ENCODE measurements at places on chromosomes 13 and 19.

DNA sequence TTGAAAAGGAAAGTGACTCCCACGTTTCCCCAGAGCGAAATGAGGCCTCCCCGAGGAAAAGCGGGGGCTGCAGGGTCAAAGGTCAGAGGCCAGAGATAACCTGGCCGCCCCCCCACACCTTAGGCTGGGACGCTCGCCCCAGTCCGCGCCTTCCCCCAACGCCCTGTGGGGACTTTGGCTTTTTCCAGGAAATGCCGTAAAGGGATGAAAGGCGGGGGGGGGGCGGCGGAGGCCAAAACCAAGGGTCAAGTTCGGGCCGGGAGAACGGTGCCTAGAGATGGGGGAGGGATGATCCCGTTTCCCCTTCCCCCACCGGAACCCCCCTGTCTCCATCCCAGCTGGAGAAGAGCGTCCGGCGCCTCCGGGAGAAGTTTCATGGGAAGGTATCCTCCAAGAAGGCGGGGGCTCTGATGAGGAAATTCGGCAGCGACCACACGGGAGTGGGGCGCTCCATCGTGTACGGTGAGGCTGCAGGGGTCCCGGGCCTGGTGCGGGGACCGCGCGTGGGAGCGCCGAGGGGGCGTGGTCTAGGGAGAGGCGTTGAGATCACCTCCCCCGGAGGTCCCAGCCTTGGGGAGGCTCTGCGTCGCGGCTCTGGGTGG is 575 bp downstream of the SHFL start:
- no peak for DNase-seq

- DNase-seq: no peak
These were observed 10.0 kb downstream of the SBNO2 start for GRCh38 chr19:1163934-1164683.

DNA sequence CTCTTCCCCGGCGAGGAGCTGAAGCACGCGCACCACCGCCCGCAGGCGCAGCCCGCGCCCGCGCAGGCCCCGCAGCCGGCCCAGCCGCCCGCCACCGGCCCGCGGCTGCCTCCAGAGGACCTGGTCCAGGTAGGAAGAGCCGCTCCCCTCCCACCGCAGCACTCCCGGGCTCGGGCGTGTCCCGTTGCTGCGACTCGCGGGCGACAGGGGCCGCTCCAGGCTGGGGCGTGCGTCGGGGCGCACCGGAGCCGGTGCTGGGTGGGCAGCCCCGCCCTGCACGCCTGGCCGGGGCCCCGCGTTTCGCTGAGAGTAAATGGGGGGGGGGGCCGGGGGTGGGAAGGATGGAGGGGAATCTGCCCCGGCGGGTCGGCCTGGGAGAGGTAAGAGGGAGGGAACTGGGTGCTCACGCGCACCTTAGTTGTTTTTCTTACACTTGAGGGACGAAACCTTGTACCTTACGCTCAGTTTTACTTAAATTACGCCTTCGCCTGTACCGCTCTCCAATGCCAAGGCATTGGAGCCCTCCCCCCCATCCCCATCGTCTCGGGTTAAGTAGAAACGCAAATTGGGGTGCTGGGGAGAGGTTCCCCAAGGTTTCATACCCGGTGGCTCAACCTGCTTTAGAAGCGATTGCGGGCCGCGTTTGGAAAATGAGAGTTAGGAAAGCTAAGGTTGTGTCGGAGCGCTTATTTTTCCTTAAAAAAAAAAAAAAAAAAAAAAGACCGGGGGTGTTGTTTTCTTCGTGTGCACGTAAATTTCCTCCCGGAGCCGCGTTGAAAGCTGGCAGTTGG is 850 bp downstream of the KLF5 start:
- DNase-seq: peak; percentile 17

- DNase-seq: no peak
These were observed 441.5 kb upstream of the SPRY2 start for GRCh38 chr13:80782441-80782840.

GRCh38 chr19:48290401-48290770 is 20.5 kb downstream of the ZNF114 start:
- DNase-seq: no peak

DNA sequence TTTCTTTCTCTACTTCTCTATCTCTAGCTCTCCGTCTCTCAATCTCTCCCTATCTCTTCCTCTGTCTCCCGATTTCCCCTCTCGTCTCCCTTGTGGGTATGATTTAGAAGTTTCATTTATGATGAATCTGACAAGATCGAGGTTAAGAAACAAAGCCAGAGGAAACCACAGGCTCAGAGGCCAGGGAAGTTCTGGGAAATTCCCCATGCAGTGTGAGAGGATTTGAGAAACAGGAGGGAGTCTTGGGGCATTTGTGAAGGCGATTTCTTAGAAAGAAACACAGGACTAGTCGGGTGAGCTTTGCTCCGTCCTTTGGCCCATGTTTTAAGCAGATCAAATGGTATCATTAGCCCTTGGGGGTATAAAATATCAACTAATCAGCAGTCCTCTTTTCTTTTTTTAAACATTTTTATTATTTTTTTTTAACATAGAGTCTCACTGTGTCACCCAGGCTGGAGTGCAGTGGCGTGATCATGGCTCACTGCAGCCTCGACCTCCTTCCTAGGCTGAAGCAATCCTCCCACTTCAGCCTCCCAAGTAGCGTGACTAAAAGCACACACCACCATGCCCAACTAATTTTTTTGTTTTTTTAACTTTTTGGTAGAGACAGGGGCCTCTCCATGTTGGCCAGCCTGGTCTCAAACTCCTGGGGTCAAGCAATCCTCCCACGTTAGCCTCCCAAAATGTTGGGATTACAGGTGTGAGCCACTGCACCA is 25.8 kb downstream of the TNFSF9 start:
- no peak for DNase-seq

- DNase-seq: no peak
These were observed 120.0 kb downstream of the CRYL1 start for GRCh38 chr13:20405691-20406090.

DNA sequence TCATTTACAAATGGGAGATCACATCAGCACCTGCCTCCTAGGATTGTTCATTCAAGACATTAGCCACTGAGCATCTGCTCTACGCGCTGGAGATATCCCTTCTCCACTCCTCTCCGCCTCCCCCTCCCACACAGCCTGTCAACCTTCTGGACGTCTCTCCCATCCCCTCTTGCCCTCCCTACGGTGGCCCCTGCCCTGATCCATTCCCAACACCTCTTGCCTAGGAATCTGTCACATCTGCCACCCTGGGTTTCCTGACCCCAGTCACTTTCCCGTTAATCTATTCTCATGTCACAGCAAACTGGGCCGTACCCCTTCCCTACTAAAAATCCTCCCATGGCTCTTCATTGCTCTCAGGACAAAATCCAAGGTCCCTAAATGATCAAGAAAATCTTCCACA is 10.3 kb downstream of the DYRK1B start:
- DNase-seq: no peak

- no peak for DNase-seq
These were observed 16.7 kb upstream of the ZNF564 start for GRCh38 chr19:12567951-12568350.

DNA sequence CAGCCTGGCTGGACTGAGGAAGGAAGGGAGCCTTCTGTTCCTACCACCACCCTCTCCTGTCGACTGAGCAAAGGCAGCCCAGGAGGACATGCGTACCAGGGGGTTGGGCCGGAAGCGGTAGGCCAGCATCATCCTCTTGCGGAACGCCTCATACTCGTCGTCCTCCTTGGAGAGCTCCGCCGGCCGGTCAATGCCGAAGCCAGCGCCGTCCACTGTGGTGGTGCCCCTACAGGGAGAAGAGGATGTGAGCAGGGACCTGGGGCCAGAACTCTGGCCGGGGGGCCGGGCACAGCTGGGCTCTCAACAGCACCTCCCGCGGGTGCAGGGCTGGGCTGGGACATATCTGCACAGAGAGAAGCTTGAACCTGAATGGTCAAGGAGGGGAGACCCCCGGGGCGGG is 3.8 kb upstream of the TM6SF2 start:
- DNase-seq: no peak

DNA sequence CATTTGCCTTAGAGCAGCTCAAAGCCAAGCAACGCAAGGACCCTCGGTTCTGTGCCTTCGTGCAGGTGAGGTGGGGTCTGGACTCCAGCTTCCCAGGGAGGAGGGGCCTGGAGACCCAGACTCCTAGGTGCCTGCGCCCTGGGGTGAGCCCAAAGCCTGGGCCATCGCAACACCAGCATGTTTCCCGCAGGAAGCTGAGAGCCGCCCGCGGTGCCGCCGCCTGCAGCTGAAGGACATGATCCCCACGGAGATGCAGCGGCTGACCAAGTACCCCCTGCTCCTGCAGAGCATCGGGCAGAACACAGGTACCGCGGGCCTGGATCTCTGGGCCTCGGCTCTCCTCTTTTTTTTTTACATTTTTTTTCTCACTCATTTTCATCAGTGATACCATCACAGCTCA is 19.6 kb downstream of the ARHGEF1 start:
- DNase-seq: no peak

DNA sequence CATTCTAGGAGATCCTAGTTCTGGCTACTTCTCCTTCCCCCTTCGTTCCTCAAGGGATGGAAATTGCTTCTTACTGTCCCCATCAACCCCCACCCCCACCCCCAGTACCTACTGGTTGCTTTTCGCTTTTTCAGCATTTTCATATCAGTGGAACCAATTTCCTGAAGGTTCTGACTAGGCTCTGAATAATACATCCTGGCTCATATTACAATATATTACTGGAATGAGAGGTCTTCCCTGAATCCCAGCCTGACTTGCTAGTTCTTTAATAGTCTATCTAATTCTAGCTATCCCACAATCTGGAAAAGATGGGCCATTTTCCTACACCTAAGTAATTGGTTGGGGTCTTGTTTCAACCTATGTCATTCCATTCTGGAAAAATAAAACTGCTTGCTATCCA is 207.4 kb downstream of the COG6 start:
- no peak for DNase-seq

- no peak for DNase-seq
These were observed 15.3 kb downstream of the ZNF486 start for GRCh38 chr19:20182222-20182785.

GRCh38 chr13:20182231-20182846 is 10.4 kb downstream of the GJB2 start:
- DNase-seq: no peak

- peak; percentile 65 for DNase-seq
These were observed 127.9 kb downstream of the KCTD12 start for GRCh38 chr13:76758257-76758656.

DNA sequence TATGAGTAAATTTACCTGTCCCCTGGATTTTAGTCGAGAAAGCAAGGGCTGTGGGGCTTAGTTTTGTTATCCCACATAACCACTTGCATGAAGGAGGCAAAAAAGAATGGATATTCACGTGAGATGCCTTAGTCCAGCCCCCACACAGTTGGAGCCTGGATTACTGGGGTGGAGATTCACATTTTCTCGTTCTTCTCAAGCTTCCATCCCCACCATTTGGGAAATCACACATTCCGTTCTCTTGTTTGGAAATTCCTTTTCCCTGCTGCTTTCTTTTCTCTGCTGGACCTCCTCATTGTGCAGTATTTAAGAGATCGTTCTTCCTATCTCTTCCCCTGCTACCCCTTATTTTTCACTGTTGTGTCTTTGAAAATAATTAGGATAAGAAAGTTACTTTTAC is 45.1 kb upstream of the FARP1 start:
- no peak for DNase-seq

- no peak for DNase-seq
These were observed 77.2 kb downstream of the KLF12 start for GRCh38 chr13:74056801-74057542.

DNA sequence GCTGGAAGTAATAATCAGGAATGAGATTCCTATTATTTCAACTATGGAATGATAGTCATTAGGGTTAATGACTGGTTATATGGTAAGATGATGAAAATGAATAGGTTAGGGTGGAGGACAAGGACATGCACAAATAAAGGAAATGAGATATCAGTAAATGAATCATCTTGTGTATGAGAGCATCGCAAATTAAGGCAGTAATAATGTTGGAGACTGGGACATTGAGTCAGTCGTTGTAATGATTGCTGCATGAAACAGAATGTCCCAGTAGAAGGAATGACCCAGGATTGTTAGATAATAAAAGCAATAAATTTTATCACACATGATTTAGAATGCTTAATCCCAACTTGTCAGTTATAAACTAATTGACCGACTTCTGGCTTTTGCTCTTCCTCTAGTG is 1733.7 kb upstream of the PCDH20 start:
- no peak for DNase-seq

DNA sequence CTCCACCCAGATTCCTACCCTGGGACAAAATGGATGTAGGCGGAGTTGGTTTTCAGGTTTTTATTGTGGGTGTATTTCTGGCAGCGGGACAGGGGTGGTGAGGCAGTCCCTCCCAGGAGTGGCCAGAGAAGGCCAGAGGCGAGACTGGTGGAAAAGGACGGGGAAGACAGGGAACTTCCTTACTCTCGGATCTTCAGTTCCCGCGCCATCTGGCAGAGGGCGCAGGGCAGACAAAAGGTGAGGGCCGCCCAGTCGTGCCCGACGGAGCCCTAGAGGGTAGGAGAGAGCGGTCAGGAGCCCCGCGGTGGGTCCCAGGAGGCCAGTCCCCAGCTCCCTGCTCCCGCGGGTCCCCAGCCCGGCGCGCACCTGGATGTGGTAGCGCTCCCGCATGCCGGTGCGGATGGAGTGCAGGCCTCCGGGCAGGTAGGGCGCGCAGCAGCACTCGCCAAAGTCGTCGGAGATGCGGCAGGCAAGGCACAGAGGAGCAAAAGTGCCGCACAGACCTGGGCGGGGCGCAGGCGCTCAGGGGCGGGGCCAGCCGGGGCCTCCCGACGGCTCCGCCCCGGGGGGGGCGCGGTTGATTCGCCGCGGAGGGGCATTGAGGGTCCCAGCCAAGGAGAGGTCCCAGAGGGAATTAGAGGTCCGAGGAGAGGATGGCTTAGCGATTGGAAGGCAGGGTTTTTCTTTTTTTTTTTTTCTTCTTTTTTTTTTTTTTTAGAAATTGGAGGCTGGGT is 3.0 kb downstream of the CNFN start:
- DNase-seq: peak; percentile 50

GRCh38 chr13:80664950-80665349 is 324.0 kb upstream of the SPRY2 start:
- no peak for DNase-seq

DNA sequence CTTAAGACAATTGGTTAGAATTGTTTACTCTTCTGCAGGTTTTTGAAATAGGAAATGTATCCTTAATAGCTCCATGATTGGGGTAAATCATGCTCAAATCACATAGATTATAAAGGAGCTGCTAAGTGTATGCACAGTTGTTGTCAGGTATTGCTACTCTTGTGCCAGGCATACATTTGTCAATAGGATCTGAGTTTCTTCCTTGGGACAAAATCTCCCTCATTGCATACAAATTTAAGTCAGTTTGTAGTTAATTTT is 109.3 kb upstream of the MLNR start:
- DNase-seq: no peak

GRCh38 chr13:35378939-35379338 is 97.5 kb downstream of the MAB21L1 start:
- no peak for DNase-seq

GRCh38 chr19:8254286-8255001 is 45.3 kb downstream of the CERS4 start:
- no peak for DNase-seq

- peak; percentile 82 for DNase-seq
These were observed 6.2 kb downstream of the SYT5 start for GRCh38 chr19:55173714-55174409.

All from foreskin melanocyte (primary cell).